Large intestine (tissue), 12 donors: ENCODE measurements at places on chromosomes 13 and 19. TPM values are rescaled to one million over a fixed set of nuclear protein-coding genes. Genes with fewer than 3 reads are reported as not detected.
A peak's percentile ranks its signal among the peaks of the same experiment; 100 is the strongest.

GRCh38 chr13:107665926-107666458 is 549.3 kb downstream of the LIG4 start:
- DNase-seq, result no peak

GRCh38 chr13:84912720-84913119 is 886.5 kb downstream of the SLITRK6 start:
- DNase-seq, result no peak

DNA sequence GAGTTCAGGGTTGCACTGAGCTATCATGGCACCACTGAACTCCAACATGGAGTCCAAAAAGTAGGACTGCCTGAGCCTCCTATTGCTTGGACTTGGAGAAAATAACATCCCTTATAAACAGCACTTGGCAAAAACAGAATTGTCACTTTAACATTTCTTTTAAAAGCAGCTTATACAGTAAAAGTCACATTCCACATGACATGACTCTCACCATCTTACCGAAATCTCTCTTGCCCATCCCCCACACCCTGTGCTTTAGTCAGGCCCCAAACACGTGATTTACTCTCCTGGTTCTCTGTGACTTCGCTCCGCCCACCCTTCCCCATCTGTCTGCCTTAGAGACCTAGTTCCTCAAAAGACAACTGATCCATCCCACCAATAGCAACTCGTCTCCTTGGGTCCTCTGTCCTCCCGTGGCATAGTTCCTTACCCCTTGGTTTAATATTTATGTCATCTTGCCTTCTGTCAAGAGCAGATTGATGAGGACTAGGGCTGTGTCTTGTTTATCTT is 4.6 kb downstream of the SAFB start:
- DNase-seq, result no peak

GRCh38 chr13:114097212-114097892 is 35.1 kb downstream of the RASA3 start:
- no peak for DNase-seq

DNA sequence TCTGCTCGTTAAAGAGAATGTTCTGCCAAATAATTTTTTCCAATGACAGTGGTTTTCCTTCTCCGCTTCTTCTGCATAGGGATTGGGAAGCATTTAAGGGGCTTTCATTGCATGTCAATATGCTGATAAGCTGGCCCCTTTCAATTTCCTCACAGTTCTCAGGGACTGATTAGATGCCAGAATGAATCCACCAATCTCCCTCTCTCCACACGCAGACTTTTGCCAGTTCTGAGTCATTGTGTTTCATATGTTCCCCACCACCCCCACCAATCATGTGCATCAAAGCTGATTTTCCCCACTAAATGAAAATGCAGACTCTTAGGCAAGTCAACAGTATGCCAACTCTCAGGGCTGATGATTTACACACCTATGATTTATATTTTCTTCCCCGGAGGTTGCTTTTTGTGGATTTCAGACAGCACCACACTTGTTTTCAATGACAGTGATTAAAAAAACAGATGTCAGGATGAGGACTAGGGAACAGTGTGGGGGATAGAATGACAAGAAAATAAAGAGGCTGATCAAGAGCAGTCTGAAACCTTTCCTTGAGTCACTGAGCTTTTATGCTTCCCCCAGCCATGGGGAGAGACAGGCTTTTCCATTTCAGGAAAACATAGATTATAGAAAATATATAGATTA is 47.9 kb upstream of the C13orf42 start:
- no peak for DNase-seq

DNA sequence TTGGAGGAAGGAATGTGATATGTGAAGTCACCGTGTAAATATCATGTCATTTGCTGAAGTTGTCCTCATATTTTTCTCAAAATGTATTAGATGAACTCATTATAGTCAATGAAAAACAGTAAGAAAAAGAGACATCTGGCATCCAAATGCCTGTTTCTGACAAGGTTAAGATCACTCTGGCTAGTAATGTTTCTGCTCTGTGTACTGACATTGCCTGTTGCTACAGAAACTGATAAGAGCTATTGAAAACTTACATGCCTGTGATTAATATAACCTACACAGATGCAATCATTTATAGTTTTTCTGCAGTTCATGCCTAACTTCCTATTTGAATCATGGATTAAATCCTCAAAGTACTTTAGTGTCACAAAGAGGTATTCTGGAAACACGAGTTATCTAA is 249.8 kb downstream of the NBEA start:
- no peak for DNase-seq

- DNase-seq, result no peak
Observed at GRCh38 chr19:33263325-33264023, 37.8 kb upstream of the SLC7A10 start.

- no peak for DNase-seq
Observed at GRCh38 chr19:10256551-10256950, 4.5 kb downstream of the MRPL4 start.

DNA sequence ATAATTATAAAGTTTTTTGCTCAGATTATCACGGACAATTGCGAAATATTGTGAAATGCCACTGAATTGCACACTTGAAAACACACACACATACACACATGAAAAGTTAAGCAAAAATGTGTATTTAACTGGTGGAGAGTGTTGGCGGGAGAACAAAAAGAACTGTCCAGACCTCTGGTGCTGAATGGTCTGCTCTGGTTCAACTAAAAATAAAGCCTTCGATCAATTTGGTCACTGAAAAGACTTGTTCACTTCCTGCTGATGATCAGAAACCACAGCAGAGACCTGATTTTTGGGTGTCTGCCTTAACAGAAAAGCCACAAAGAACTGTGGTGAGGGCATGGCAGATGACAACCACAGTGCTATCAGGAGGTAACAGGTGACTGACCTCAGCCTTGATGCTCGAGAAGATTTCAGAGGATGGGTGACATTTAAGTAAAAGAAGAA is 4.0 kb upstream of the IGFL1 start:
- DNase-seq, result no peak

GRCh38 chr13:97220151-97220900 is 1.8 kb upstream of the MBNL2 start:
- DNase-seq, result no peak

GRCh38 chr19:3781603-3782002 is 4.6 kb downstream of the MATK start:
- no peak for DNase-seq

DNA sequence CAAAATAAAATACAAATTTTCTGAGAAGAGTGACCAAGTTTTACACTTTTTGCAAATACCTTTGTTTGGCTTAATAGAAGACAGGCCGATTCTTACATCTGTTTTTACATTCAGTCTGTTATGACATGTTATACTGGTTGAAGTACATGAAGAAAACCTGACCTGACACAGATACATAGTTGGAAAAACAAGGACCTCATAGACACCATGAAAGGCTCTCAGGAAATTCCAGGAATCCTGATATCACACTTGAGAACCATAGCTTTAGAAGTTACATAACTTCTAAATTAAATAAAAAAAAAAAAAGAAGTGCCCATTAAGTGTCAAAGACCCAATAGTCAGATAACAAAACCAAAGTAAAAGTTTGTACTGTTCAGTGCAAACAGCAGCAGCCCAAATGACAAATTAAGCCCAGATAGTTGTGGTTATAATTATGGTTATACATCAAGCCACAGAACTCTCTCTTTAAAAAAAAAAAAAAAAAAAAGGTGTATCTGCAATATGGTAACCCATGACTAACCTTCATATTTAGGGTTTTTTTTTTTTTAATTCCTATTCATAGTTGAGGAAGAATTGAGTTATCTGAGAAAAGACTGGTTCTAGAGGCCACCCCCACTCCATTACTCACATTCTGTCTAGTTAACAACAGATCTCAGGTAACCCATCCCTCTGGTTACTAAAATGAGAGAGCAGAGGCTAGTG is 19.8 kb downstream of the RBM26 start:
- DNase-seq, result no peak

DNA sequence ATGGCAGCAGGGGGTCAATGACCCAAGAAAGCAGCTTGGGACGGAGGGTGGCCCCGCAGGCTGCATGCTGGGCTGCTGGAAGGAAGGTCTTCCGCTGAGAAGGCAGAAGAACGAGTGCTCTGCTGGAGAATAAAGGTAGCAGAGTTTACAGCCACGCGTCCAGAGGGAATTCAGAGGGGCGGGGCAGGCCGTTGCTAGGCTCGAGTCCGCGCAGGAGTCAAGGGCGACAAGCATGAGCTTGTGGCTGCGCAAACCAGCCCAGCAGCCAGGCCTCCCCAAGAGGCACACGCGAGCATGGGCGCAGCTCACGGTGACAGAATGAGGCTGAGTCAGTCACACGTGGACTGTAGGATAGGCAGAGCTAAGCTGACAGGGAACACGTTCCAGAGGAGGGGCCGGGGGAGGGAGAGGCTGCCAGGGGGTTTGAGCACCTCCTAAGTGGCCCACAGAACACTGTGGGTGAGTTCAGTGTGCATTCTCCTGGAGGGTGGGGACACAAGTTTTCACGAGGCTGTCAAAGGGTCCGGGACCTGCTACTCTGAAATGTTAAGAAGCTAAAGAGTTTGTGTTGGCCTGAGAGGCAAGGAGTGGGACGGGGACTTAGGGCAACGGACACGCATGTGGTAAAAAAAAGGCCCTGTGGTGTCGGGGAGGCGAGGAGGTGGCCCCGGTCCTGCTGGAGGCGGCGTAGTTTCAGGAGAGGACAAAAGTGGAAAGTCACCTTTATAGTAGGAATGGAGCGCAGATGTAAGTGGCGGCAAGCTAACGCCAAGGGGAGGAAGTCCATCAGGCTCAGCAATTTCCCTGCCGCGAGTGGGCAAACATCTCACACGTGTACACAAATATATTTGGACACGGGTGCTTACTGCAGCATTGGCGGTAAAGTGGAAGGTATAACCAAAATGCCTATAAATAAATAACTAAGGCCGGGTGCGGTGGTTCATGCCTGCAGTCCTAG is 17.7 kb downstream of the RFX2 start:
- DNase-seq, result peak; percentile 98

GRCh38 chr13:106369091-106369490 is 166.4 kb downstream of the EFNB2 start:
- DNase-seq, result no peak

- DNase-seq, result peak; percentile 6
Observed at GRCh38 chr13:34942732-34943435, 814 bp downstream of the NBEA start.

The LGALS4 gene
- 680 TPM for polyA plus RNA-seq

The PRMT1 gene
- polyA plus RNA-seq, result 125 TPM

The ICAM3 gene
- 5.3 TPM for polyA plus RNA-seq

The VSIG10L gene
- polyA plus RNA-seq, result 2.2 TPM

The RASIP1 gene
- 6.9 TPM for polyA plus RNA-seq

The PEAK3 gene
- polyA plus RNA-seq, result 0.15 TPM
